MCF 10A (cell line): ENCODE measurements at places on chromosomes 6 and 20. TPM values are rescaled to one million over a fixed set of nuclear protein-coding genes. Genes with fewer than 3 reads are reported as not detected.

HLA-DOB gene
- 0.56 and 0.79 TPM in 2 replicates for total RNA-seq

RSPO3 gene
- not detected in 2 replicates for total RNA-seq

RAD21L1 gene
- total RNA-seq: not detected in 2 replicates

BPIFB2 gene
- total RNA-seq: not detected in 2 replicates

WFDC2 gene
- total RNA-seq: not detected in 2 replicates

DDO gene
- total RNA-seq: not detected in 2 replicates

PPP1R11 gene
- 60.1 and 82.2 TPM in 2 replicates for total RNA-seq

SEMG2 gene
- not detected in 2 replicates for total RNA-seq

DNA sequence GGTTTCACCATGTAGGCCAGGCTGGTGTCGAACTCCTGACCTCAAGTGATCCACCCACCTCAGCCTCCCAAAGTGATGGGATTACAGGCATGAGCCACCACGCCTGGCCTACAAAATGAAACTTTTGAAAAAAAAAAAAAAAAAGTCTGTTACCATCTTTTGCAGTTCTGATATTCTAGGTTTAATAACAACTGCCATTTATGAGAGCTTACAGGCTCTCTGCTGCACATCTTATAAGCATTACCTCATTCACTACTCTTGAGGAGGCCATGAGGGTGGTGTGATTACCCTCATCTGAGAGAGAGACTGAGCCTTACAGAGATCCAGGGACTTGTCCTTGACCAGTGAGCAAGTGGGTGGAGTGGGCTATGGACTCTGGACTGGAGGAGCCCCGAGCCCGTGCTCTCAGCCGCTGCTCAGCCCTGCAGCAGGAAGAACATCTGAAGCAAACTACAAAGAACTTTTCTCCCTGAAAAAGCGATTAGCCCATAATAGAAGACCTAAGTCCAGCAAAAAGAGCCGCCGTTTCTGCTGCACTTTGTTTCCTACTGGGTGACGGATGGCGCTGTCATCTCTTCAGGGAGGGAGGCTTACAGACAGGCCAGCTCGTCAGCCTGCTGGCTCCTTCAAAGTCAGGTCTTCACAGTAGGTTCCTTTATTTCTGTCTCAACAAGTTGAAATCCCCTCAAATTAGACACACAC is 119.8 kb upstream of the AKAP12 start:
- DNase-seq: no peak

GRCh38 chr6:44655412-44656342 is 268.2 kb downstream of the CDC5L start:
- DNase-seq: peak; percentile 66

DNA sequence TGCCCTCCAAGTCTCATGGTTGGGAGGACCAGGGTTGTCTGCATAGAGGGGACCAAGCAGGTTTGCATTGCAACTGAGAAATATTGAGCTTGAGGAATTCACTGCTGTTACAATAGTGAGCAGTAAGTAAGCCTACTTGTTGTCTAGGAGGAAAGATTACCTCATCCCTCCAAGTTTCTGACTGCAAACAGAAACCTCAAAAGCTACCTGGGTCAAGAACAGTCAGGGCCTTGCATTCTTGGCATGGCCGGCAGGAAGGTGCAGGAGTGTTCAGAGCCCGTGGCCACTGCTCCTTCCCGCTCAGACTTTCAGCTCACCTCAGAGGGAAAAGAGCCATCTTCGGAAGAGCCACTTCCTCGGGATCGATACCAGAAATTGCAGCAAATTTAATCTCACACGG is 46.0 kb upstream of the DOK5 start:
- DNase-seq: no peak

- peak; percentile 68 for DNase-seq
Measured at GRCh38 chr6:134590449-134590848, 272.5 kb upstream of the SGK1 start.

DNA sequence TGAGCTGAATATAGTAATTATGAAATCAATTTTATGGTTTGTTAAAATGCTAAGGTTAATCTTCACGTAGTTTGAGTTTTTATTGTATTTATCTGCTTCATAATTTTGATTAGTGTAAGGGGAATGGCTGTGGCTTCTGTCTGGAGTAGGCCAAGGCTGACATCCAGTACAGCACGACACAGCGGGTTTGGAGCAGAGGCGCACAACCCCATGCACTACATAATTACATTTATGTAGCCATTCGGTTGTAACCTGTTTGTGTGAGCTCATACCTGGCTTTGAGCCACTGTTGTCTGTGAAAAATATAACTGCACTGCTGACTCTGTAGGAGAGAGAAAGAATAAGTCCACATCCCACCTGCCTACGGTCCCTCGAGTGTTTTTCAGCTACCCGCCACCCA is 615.5 kb downstream of the EYS start:
- no peak for DNase-seq

- no peak for DNase-seq
Measured at GRCh38 chr6:83273596-83273995, 80.4 kb downstream of the RWDD2A start.

DNA sequence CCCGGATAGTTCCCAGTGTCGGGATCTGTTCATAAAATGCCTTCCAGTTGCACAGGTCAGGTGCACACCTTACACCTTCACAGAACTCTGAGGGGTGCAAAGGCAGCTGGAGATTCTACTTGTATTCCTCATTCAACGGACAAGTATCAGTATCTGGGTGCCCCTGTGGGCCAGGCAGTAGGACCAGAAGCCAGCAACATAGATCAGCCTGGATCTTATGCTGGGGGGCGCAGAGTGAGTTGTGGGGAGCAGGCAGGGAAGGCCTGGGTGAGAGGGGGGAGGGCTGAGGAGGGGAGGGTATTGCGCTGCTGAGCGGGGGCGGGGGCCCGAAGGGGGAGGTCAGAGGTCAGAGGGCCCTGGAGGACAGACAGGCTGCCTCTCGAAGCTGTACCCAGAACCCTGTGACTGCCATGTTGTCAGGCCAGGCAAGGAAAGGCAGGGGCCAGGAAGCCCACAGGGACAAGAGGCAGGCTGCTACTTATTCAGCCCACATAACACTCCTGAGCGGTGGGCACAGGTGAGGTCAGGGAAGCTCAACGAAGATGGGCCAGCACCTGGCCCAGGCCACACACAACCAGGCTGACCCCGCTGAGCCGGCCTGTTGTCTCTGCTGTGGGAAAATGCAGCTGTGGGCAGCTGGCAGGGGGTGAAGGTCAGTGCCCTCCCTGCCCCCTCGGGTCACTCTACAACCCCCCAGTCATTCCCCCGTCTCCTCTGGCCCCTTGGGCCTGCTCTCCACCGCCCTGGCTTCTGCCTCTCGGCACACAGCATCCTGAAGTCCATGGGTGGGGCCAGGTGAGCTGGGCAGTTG is 1.1 kb downstream of the OPRL1 start:
- no peak for DNase-seq

- DNase-seq: no peak
Measured at GRCh38 chr20:55882910-55883309, 122.4 kb downstream of the CBLN4 start.

GRCh38 chr20:42678895-42679294 is 510.8 kb downstream of the PTPRT start:
- no peak for DNase-seq

DNA sequence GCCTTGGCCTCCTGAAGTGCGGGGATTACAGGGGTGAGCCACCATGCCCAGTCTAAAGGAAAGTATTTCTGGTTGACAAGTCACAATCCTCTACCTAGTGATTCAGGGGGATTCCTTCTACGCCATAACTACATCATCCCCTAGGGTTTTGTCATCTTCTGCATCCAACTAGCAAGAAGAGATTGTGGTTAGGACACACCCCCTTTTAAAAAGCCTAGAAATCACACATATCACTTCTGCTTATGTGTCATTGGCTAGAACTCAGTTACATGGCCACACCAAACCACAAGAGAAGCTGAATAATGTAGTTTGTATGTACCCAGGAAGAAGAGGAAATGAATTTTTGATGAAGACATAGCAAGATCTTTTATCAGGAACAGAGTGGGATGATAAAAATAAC is 14.7 kb upstream of the CHD6 start:
- DNase-seq: no peak

DNA sequence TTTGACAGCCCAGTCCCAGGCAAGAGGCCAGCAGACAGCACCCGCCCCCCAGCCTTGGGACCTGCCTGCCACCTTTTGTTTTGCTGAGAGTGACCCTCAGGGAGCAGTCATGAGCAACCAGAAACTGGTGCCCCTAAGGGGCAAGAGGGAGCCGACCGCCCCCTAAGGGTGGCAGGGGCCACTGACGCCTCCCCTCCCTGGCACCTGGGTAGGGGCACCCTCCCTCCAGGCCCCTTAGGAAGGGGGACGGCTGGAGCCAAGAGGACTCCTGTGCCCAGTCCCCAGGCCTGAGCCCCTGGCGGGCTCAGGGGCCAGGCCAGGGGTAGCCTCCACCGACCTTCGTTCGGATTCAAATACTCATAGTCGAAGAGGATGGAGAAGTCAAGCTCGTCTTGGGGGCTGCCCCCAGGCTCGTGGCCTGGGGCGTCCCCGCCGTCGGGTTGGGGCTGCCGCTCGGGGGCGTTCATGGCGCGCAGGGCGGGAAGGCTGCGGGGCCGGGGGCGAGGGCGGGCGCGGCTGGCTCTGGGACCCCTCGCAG is 417 bp downstream of the NFATC2 start:
- DNase-seq: no peak

DNA sequence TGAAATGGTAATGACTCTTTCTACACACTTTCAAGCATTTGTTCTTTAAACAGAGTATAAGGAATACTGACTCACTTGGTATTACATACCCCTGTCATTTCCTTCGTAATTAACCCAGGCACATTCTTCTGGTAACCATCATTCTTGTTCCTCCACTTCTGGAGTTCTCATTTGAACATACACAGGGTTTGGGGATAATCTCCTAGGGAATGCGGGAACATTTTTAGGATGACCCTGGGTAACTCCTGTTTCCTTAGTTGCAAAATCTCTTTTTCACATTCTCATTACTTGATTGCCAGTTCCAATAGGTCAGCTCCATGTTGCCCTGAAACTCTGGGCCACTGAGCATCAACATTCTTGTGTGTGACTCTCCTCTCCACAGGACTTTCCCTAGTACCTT is 51.5 kb upstream of the E2F3 start:
- no peak for DNase-seq

GRCh38 chr6:111711476-111711875 is 105.8 kb upstream of the TRAF3IP2 start:
- DNase-seq: no peak
